ENCODE measurements at places on chromosomes 3 and 15.

DNA sequence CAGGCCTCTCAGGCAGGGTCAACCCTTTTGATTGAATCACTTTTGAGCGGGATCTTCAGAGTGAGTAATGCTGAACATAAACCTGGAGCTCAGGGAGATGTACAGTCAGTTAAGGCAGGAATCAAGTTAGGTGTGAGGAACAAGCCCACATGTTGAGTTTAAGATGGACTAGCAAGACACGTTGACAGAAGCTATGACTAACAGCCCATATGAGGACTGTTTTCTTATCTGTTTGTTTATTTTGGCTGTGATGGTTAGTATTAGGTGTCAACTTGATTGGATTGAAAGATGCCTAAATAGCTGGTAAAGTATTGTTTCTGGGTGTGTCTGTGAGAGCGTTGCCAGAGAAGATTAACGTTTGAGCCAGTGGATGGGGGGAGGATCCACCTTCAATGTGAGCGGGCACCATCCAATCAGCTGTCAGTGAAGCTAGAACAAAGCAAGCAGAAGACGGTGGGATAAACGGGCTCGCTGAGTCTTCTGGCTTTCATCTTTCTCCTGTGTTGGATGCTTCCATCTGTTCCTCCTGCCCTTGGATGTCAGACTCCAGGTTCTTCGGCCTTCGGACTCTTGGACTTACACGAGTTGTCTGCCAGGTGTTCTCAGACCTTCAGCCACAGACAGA, 232.3 kb upstream of the STAC start:
- no peak for DNase-seq

GRCh38 chr3:53545310-53545995, 51.0 kb downstream of the CACNA1D start:
- no peak for DNase-seq

GRCh38 chr3:41106691-41107090, 92.6 kb upstream of the CTNNB1 start:
- no peak for DNase-seq

DNA sequence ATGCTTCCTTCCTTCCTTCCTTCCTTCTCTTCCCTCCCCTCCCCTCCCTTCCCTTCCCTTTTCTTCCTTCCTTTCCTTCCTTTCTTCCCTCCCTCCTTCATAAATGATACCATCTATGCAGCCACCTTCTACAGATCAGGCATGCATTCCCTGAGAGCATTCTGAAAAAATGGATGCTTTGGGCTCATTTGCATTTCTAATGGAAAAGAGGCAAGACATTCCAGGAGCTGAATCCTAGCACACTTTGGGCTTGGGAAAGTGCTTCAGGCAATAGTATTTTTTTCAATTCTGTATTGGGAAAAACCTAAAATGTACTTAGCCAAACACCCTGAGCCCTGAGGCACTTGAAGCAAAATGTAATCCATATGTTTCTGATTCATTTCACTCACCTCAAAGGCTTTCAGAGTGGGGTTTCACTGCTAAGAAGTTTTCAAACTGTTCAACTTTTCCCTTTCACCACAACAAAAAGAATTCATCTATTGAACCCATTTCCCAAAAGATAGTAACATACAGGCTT, 220.1 kb upstream of the RORA start:
- no peak for DNase-seq

- peak; percentile 81 for DNase-seq
These were observed 74.6 kb downstream of the PRICKLE2 start for GRCh38 chr3:64150623-64151207.

- DNase-seq, result peak; percentile 92
These were observed 533 bp downstream of the ARF4 start for GRCh38 chr3:57596495-57597126.

GRCh38 chr3:69921651-69922050, 77.9 kb upstream of the SAMMSON start:
- DNase-seq, result no peak

GRCh38 chr15:41648097-41648496, 12.1 kb upstream of the MGA start:
- no peak for DNase-seq

DNA sequence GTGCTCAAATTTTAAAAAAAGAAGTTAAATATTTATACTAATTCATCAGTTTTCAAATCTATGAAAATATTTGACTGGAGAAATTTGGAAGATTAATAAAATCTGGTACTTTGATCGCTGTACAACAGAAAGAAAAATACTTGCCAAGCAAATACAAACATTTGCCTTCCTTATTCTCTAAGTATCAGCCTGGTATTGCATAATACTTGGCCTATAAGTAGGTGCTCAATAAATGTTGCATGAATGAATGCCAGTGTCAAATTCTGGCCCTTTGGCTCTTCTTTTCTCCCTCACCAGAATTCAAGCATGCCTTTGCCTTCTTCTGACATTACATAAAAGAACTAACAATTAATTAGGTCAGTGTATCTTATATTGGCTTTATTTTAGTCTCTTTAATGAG, 601.7 kb upstream of the GBE1 start:
- no peak for DNase-seq

GRCh38 chr15:93587059-93587521, 498.1 kb upstream of the RGMA start:
- DNase-seq, result no peak

DNA sequence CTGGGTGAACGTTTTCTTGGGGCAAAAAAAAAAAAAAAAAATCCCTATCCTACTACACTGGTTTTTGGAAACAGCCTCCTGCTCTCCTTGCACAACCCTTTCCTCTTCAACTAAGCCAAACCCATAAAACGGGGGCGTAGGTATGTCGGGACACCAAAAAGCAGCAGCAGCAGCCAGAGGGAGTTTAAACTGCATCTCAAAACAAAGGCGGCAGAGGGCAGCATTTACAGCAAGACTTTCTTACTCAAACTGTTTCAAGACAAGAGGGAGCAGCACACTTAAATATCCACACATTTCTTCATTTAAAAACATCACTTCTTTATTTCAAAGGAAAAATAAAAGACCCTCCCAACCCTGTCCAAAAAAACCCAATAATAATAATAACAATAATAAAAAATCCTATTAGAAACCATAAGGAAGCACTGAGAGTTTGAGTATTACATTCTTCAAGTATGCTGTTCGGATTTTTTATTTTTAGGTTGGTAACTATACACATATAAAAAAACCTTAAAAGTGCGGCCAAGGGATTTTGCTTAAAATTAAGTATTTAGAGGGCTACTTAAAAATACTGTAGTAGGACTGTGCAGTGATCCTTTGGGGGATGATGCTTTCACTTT, 43.9 kb upstream of the PLXND1 start:
- DNase-seq, result no peak
